Activated T-helper 1 cell treated with anti-CD3 and anti-CD28 coated beads, Interleukin-2, amount 50 U/mL, for 16 hours (primary cell): ENCODE measurements at places on chromosomes 7 and 10.

DNA sequence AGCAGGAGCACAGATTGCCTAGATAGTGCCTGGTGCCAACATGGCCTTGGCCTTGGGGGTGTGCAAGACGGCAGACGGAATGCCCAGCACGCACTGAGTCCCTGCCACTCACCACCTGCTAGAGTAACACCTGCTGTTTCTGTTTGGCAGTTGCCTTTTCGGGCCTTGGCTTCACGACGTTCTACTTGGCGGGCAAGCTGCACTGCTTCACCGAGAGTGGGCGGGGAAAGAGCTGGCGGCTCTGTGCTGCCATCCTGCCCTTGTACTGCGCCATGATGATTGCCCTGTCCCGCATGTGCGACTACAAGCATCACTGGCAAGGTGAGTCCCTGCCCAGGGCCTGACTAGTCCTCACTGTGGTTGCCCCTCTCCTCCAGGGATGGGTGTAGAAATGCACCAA, 118.0 kb downstream of the PLPP4 start:
- DNase-seq: no peak

- DNase-seq: no peak
Measured at GRCh38 chr7:26500749-26501352, 209.2 kb downstream of the SNX10 start.

GRCh38 chr10:132711613-132712121, 74.3 kb downstream of the NKX6-2 start:
- no peak for DNase-seq

DNA sequence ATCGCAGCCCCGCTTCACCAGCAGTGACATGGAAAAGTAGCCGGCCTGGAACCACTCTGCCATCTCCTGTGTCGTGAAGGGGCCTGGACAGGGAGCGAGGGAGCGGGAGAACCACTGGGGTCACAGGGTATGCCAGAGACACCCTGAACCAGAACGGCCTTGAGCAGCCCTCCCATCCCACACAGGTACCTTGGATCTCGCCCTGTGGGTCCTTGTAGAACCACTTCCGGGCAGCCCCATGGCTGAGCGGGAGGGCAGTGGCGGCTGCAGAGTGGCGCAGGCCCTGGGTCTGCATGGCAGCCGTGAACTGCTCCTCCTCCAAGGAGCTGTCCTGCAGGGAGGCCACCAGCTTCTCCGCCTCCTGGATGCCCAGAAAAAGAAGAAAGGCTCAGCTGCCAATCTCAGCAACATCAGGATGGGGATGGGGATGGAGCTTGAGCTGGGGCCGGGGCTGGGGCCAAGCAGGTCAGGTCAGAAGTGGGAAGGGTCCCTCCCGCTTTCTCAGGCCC, 9.5 kb downstream of the GIGYF1 start:
- DNase-seq: no peak

- DNase-seq: no peak
Measured at GRCh38 chr7:142352543-142352942, 94.7 kb upstream of the PRSS58 start.

- DNase-seq: no peak
Measured at GRCh38 chr10:106910666-106911065, 253.8 kb downstream of the SORCS1 start.

GRCh38 chr7:16652888-16653287, 6.9 kb downstream of the BZW2 start:
- no peak for DNase-seq

GRCh38 chr10:29279779-29280487, 8.9 kb upstream of the LYZL1 start:
- no peak for DNase-seq

DNA sequence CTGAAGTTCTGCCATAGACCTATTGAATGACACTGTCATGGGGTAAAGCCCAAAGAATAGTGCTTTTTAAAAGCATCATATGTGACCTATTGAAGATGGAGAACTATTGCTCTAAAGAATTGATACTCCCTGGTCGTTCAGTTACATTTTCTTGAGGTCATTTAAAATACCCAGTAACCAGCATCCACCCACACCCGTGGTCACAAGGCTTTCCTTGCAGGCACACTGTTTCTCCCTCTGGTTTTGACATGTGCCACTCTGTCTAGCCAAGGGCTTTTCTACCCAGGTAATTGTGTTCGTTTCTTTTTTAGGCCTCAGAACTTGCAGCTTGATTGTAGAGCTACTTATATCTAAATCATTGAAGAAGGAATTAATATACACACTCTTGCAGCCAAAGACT, 68.3 kb upstream of the LYZL2 start:
- no peak for DNase-seq

DNA sequence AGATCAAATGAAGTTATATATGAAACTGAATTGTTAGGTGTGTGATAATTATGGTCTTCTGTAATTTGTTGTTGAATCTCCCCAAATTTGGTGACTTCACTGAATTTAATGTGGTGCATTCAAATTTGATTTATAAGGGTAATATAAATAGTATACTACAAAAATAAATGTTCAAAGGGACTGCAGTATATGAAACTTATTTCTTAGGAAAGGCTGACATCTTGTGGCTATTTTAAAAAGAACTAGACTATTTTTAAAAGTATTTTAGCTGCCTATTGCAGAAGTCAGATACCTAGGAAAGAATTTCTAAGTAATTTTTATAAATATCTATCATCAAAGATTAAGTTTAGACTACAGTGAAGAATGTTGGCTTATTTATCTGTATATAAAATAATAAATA, 36.6 kb downstream of the ATRNL1 start:
- no peak for DNase-seq

DNA sequence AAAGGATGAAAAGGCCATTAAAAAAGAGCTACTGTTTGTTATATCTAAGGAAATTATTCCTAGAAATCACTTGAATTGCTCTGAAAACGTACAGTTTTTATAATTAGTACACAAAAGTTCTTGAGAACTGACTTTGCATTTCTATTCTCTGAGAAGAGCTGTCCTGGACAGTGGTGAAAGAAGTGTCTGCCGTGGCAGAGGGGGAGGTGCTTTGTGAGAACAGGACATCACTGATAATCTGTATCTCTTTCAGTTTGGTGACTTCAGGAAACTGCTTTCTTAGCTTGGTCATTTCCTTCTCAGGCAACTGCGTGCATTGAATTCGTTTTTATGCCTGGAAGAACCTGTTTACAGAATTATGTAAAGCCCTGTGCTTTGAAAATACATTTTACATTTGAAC, 52.1 kb downstream of the POLL start:
- DNase-seq: no peak

GRCh38 chr10:33416691-33417090, 82.2 kb upstream of the NRP1 start:
- DNase-seq: no peak

- no peak for DNase-seq
Measured at GRCh38 chr10:16904049-16904448, 86.8 kb upstream of the RSU1 start.

GRCh38 chr7:6416516-6417145, 31.1 kb downstream of the DAGLB start:
- no peak for DNase-seq

- DNase-seq: no peak
Measured at GRCh38 chr10:115539142-115539762, 446.1 kb downstream of the ATRNL1 start.

DNA sequence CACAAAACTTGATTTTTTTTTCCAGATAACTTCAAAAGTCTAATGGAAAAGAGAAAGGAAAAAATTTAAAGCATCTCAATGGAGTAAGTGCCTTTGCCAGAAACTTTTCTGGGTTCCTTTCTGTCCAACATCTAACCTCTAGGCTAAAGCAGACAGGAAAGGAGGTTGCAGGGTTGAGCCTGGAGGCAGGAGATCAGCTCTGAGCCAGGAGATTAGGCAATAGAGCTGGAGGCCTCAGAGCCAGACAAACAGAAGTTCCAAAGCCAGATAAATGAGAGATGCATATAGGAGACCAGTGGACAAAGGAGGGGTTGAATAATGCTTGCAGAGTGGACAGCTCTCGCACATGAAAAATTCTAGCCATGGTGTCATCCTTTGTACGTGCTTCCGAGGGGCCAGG, 42.9 kb downstream of the CHN2 start:
- no peak for DNase-seq

- no peak for DNase-seq
Measured at GRCh38 chr7:85162721-85163120, 24.1 kb downstream of the SEMA3D start.

DNA sequence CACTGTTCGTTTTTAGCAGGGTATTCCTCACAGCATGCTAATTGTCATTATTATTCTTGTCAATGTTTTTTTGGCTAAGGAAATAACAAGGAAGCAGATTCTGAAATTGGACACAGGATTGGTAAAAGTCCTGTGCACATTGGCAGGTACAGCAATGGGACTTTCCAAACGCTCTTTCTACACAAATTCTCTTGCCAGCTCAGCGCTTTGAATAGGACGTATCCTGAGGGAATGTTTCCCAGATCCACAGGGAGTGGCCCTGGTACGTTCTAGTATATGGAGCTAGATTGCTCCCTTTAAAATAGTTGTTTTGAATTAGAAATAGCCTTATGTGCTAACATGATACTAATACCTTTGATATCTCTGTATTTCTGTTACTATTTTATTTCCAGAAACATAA, 82.8 kb upstream of the GRB10 start:
- no peak for DNase-seq
